AG04450 (cell line): ENCODE measurements at places on chromosomes 1 and 21.

DNA sequence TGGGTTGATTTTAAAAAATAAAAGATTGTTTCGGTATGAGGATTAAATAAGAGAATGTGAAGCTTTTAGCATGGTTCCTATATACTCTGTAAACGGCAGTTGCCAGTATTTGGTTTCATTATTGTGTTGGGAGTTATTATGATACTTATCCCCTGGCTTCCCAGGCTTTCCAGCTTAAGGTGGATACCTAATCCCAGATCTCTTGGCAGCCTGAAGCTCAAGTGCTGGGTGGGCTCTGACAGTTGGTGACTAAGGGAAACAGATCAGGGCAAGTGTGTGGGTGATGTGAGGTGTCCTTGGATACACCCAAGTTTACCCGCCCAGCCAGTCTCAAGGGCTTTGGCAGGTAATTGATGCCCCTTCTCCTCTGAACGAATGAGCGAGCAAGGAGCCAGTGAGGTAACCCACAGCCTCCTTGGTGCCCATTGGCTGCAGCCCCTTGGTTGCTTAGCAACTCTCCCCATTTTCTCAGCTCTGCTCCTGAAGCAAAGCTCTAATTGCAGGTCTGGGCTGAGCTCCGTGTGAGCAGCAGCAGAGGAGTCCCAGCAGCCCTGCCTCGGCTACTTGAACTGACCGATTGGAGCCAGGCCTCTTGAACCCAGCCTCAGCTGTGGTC, 6.1 kb downstream of the IPO13 start:
- DNase-seq, result no peak

GRCh38 chr21:35528116-35529042, 479.3 kb upstream of the RUNX1 start:
- no peak for DNase-seq

- DNase-seq, result no peak
Measured at GRCh38 chr1:52867087-52867863, 24.7 kb downstream of the ZYG11A start.

DNA sequence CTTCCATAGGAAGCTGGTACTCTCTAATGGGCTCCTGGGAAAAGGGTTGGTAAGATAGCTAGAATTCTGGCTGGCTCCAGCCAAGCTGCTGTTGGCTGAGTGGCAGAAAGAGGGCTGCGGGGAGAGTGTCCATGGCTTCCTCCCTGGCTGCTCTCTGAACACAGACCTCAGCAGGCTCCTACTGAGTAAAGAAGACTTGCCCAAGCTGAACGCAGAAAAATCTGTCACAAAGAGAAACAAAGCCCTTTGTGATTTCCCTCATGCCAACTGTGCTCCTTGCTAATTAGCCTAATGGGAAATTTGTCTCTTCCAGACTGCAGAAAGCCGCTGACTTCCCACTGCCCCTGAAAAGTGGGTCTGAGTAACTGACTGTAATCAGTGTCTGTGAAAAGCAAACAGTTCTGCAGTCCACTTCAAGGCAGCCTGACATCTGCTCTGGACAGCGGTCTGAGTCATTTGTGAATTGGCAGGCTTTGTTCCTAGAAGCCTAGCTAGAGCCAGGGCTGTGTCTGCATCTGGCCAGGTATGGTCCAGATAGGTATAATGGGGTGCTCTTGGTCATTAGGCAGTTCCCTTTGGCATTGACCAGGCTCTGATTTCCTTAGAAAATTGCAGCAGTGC, 282.8 kb downstream of the ZNF648 start:
- no peak for DNase-seq

DNA sequence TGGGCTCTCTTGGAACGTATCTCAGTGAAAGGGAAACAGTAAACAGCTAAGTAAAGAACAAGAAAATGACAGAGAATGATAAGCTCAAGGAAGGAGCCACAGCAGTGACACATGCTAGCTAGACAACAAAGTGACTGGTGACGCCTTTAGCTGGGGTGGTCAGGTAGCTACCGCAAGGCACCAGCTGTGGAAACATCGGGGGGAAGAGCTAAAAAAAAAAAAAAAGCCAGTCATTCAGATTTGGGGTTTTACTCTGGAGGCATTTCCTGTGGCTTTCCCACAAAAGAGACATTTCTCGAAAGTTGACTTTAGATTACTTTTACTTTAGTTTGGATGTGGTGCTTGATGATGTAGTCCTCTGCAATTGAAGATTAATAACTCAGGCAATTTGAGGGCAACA, 2.1 kb downstream of the FHAD1 start:
- DNase-seq, result no peak

DNA sequence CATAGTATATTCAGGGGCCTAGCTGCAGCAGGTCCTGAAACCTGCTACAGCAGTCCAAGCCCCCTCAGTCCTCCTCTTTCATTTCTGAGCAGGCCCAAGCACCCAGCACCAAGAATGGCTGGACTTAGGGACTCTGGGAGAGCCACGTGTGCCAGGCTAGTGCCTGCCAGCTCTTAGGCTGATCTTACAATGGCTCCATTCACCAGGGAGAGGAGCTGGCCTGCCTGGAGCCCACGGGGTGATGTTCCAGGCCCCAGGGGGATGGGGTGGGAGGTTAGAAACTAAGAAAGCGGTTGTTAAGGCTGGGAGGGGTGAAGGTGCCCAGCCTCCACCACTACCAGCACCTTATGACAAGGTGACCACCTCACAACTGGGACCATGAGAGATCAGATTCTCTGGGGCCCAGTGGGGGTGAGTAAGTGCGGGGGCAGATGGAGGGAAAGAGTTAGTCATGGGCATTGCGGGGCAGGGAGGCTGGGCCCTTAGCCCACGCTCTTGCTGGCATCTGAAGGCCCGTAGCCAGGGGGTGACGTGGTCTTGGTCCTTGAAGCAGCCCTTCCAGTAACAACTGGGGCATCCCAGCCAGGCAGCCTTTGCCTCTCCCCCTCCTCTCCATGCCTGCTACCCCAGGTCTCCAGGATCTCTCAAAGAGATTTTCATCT, 30.3 kb upstream of the CLIC4 start:
- DNase-seq, result no peak

- DNase-seq, result no peak
Measured at GRCh38 chr1:147475488-147475887, 65.8 kb upstream of the BCL9 start.

- no peak for DNase-seq
Measured at GRCh38 chr1:208326033-208326432, 81.8 kb upstream of the PLXNA2 start.

DNA sequence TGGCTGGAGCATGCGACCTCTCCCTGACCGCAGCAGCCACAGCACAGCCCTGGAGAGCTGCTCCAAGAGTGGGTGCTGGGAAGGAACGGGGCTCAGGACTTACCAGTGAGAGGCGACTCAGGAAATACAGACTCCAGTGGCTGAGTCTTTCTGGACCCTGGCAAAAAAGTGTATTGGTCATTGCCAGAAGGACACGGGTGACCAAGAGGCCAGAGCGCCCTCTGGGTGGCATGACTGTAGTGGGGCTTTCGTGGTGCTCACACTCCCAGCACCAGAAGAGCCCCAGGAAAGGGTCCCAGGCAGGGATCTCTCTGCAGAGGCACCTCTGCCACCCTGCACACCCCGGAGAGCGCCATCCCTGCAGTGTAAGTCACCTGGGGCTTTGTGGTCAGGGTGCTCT, 8.9 kb upstream of the PRDM16 start:
- DNase-seq, result no peak

DNA sequence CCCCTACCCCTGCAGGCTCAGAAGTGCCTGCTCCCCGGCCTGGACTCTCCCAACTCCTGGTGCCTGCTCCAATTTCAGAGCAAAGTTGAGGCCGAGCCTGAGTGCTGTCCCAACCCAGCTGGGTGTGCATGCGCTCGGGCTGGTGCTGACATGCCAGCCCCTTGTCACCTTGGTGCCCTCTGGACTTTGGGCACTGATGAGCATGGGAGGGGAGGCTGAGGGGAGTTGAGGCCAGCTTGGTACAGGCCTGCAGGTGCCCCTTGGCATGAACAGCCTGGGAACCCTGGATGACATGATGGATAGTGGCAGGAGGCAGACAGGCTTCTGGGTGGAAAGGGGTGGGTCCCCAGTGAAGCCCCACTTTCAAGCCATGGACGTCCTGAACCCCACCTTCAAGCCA, 366.1 kb upstream of the NEGR1 start:
- DNase-seq, result no peak

DNA sequence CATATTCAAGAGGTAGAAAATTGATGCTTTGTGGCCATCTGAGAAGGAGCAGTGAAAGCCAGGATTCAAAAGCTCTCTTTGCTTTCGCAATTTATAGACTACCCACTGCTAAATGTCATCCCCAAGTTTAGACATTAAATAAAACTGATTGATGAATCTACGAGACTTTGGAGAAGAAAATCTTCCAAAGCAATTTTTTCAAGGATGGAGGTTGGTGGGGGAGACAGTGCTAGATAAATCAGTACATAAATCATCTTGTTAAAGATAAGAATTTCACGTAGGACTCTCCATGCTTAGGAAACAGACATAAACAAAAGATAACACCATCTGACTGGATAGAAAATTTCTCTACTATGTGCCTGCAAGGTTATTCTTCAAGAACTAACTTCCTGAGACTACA, 147.6 kb upstream of the TIAM1 start:
- no peak for DNase-seq

- no peak for DNase-seq
Measured at GRCh38 chr1:232599178-232600041, 30.5 kb downstream of the SIPA1L2 start.

GRCh38 chr1:26049531-26050247, 3.8 kb upstream of the SLC30A2 start:
- DNase-seq, result no peak

- no peak for DNase-seq
Measured at GRCh38 chr1:5896706-5897660, 95.2 kb downstream of the NPHP4 start.

GRCh38 chr1:235106457-235106856, 22.2 kb downstream of the TOMM20 start:
- DNase-seq, result no peak

- no peak for DNase-seq
Measured at GRCh38 chr1:65083263-65083896, 64.6 kb upstream of the AK4 start.

DNA sequence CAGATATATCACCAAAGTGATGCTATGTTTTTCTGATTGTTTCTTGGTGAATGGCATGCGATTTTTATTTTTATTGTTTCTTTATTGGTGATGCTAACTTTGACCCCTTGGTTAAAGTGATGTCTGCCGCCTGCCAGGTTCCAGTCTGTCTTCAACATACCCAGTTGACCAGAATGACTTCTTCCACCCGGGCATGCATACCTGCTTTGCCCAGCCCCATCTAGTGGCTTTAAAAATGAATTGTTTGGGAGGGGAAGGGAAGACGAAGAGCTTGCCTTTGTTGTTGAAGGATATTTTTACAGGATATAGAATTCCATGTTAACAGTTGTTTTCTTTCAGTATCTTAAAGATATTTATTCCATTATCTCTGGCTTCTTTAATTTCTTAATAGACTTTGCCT, 65.1 kb downstream of the ATG4C start:
- DNase-seq, result no peak

- no peak for DNase-seq
Measured at GRCh38 chr1:222912730-222913129, 97.9 kb downstream of the DISP1 start.

- no peak for DNase-seq
Measured at GRCh38 chr1:176617881-176618280, 154.9 kb downstream of the PAPPA2 start.

DNA sequence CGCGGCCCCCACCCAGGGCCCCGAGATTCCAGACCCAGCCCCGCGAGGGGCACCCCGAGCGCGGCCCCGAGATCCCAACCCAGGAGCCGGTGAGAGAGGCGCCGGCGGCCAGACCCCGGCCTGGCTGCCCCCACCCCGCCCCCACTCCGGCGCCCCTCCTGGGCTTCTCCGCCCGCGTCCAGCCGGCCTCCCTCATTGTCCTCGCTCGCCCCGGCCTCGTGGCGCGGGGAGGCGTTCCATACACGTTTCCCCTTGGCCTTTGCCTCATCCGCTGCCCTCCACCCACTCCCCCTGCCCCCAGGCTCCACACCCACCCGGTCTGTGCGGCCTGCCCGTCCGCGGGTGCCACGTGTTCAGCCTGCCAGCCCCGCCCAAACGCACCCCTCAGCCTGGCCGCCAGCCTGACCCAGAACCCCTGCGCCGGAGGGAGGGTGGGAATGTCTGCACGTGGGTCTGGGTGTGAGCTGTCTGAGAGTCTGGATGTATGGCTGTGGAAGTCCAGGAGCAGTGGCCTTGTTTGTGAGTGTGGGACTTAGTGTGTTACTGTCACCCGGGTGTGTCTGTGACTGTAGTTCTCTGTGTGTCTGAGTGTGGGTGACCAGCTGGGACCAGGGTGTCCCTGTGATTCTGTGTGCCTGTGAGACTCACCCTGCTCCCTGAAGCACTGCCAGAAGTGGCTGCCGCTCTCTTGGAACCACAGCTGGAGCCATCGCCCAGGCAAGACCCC, 681 bp downstream of the B4GALT2 start:
- no peak for DNase-seq

- DNase-seq, result no peak
Measured at GRCh38 chr1:102875756-102876155, 232.6 kb downstream of the COL11A1 start.

DNA sequence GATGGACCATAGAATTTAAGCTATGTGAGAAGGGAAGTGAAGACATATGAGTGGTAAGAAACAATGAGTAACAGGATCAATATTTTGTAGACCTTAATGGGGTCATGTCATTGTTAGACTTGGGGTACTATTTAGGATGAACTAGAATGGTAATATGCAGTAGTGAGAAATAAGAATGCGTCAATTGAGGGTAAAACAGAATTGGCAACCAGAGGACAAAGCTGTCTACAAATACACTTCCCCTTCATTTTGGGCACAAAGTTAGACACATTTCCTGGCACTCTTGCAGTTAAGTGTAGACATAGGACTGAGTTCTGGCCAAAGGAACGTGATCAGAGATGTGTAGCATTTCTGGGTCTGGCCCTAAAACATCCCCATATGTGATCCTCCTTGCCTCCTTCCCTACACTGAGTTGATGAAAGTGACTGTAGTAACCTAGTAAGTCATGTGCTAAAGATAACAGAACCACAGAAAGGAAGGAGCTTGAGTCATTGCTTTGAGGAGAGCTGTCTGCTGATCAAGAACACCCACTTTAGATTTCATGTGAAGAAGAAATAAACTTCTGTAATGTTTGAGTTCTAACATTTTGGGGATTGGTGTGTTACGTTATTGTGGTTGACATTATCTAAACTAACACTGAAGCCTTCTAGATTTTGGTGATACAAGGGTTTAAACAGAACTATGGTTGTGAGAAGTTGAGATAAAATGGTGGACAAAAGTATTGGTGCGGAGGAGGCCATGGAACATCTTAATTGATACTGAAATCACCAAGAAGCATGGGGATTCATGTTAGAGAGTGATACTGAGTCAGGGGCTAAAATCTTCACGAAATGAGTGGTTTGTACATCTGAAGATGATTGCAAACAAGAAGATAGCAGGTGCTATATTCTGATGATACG, 41.7 kb downstream of the CD55 start:
- peak; percentile 57 for DNase-seq

- DNase-seq, result no peak
Measured at GRCh38 chr1:212225871-212226302, 59.3 kb upstream of the PPP2R5A start.

GRCh38 chr1:229550812-229551567, 7.5 kb downstream of the ABCB10 start:
- no peak for DNase-seq

DNA sequence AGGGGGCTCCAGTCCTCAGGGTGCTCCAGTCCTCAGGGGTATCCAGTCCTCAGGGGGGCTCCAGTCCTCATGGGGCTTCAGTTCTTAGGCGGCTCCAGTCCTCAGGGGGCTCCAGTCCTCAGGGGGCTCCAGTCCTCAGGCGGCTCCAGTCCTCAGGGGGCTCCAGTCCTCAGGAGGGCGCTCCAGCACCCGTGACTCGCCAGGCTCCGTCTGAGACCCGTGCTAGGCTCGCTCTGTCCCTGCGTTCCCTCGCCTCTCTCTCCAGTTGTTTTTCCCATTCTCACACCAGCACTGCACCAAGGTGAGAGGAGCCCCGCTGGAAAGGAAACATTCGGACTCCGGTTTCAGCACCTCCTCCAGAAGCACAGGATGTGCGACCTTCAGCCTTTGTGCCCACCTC, 9.4 kb upstream of the OR2M2 start:
- no peak for DNase-seq
